ENCODE measurements at places on chromosomes 3 and 15.

DNA sequence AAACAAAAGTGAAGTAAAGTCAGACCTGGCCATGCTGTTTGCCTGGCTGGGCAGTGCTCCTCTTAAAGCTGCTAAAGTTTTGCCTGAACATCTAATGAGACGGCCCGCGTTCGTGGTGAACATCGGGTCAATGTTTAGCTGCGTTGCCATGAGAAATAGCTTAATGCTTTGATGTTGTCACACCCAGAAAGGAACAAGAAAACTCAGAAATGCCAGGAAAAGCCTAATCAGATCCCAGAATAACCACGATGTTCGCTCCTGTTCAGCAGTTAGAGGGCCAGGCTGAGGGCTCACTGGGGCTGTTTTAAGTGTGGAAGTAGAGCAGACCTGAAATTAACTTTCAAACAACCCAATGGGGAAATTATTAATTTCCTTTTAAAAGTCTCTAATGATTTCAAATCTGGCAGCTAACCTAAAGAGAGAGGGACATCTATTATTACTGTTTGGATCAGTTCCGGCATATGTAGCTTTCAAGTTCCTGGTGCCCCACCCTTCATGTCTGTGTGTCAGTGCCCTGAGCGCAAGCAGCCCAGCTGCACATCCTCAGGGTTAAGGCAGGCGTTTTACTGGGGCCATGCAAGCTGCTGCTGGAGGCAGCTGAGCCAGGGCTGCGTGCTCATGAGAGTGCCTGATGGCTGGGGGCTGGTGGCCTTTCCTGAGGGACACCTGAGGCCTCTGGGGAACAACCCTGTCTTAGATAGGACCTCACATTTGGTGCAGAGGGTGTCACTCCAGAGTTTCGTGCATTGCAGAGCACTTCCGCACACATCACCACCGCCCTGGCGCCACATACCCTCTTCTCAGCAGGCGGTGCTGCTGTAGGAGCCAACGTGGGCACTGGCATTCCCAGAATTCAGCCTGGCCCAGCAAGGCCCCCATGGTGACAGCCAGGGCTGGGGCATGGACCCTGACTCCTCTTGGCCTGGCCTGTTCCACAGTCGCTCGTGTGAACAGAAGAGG lies 76.6 kb downstream of the LRRK1 start:
- DNase-seq, result no peak

DNA sequence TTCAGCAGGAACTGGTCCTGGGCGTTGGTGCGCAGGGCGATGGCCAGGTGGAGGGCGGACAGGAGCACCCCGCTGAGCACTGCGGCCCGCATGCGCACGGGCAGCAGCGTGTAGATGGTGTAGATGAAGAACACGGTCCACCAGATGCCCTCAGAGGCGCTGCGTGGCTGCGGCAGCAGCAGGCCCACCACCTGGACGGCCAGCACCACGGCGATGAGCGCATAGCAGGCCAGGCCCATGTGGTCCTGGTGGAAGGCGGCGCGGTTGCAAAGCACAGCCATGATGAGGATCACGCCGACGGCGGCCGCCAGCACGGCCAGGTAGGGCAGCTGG lies 1.5 kb downstream of the ADCY5 start:
- no peak for DNase-seq

DNA sequence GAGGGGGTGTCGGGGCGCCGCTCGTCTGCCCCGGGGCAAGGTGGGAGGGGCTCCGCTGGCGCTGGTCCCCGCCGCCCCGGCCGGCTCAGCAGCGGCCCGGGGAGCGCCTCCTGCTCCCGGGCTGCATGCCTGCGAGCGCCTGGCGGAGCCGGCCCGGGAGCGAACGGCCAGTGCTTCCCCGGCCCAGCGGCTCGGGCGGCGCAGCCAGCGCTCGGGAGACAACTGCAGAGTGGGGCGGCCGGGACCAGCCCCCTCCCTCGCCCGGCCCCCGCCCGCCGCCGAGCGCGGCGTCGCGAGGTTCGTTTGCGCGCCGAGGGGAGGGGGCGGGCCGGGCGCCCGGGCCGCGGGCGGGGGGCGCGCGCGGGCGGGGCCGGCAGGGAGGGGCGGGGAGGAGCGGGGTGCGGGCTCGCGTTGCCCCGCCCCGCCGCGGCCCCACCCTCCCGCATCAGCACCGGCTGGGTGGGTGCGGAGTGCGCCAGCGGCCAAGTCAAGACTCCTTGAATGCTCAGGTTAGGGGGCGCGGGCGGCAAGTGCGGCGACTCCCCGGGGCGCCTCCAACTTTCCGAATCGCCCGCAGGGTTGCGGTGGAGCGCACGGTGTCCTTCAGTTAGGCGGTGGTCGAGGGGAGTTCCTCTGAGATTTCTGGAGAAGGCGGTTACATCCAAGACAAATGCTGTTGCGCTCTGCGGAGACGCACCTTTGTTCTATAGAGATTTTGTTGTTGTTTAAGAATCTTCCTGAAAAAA lies at the start of gene RGMA:
Gene RGMA, minus strand, starts transcription at position 231 of the 746 bp plus-strand sequence. CDS start 279 bp downstream, outside the sequence.
- DNase-seq, result no peak

GRCh38 chr15:88725305-88726210 lies 77.7 kb upstream of the ACAN start:
- DNase-seq, result no peak

DNA sequence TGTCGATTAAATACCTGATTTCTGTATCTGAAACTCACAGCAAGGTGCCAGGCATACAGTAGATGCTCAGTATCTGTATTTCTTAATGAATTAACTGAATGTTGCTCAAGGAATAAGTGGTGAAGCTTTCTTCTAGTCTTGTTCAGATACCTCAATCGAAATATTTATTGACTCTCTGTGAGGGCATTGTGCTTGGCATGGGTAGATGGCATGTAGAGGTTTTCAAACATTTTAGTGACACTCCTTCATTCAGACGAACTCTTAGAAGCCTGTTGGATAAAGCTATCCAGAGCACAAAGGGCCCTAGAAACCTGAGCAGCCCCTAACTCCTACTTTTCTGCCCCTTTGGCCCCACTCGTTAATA lies 369 bp upstream of the SNX1 start:
- DNase-seq, result no peak

- no peak for DNase-seq
Measured at GRCh38 chr3:126818400-126819095, 114.5 kb downstream of the CHCHD6 start.
